ENCODE measurements at places on chromosomes 6 and 20.

DNA sequence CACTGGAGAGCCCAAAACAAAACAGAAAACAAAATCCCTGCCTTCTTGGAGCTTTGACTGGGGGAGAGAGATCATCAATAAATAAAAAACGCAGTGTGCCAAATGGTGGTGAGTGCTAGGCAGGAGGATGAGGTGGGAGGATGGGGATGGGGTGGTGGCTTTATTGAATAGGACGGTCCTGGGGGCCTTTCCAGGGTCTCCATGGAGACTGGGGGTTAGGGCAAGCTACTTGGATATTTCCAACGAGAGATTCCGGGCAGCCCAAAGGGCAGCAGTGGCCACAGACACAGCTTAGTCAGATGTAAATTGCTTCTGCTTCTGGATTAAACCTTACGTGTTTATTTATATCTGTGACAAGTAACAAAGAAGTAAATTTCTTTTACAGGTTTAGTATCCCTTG lies 700.1 kb downstream of the QKI start:
- DNase-seq = no peak

GRCh38 chr6:3894590-3895311 lies 45.6 kb downstream of the FAM50B start:
- DNase-seq = no peak

GRCh38 chr6:126701676-126702560 lies 362.0 kb downstream of the CENPW start:
- no peak for DNase-seq

- DNase-seq = no peak
These were observed 15.8 kb upstream of the FBXO9 start for GRCh38 chr6:53049415-53049814.

GRCh38 chr20:10531848-10532247 lies 96.7 kb downstream of the SLX4IP start:
- no peak for DNase-seq

DNA sequence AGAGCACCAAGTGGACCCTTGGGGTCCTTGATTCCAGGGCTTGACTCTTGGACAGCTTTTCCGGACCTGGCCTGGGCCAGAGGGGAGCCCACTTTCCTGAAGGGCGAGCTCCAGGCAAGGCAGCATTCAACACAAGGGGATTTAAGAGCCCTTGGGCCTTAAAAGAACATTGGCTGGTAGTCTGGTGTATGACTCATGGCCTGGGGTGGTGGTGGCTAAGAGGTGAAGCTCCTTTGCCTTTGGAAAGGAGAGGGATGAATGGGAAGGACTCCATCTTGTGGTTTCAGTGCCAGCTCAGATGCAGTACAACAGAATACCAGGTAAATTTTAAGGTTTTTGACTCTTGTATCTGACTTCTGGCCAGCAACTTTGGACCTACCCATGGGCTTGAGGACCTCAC lies 760.7 kb downstream of the GRIK2 start:
- DNase-seq = no peak

DNA sequence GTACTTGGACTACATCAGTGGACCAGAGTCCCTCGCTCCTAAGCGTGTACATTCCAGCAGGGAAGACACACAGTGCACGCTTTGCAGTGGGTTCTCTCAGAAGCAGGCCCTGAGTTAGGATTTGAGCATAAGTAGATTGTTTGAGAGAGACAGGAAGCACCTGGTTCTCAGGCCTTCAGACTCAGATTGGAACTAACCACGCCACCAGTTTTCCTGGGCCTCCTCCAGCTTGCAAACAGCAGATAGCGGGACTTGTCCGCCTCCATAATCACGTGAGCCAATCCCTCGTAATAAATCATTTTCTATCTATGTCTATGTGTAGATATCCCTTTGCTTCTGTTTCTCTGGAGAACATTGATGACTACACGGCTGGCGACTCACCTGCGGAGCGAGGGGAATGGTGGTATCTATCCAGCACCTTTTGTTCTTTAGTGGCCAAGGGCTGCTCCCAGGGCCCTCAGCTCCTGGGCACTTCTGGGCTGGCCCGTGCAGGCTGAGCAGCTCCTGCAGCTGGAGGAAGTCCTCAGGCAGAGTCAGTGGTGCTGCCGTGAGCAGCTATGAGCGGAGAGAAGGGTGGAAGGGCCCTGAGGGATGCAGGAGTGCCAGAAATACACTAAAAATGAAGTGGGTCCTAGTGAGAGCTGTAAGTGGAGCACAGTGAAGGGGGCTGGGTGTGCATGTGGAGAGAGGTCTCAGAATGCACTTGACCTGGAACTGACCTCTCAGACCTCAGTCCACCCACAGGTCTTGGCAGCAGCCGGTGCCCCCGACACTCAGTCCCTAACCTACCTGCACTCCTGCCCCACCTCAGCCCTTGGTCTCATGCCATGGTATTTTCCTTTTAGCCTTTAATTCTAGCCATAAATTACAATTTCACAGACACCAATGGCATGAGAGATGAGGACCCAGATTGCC lies 76.9 kb downstream of the STK35 start:
- DNase-seq = no peak

DNA sequence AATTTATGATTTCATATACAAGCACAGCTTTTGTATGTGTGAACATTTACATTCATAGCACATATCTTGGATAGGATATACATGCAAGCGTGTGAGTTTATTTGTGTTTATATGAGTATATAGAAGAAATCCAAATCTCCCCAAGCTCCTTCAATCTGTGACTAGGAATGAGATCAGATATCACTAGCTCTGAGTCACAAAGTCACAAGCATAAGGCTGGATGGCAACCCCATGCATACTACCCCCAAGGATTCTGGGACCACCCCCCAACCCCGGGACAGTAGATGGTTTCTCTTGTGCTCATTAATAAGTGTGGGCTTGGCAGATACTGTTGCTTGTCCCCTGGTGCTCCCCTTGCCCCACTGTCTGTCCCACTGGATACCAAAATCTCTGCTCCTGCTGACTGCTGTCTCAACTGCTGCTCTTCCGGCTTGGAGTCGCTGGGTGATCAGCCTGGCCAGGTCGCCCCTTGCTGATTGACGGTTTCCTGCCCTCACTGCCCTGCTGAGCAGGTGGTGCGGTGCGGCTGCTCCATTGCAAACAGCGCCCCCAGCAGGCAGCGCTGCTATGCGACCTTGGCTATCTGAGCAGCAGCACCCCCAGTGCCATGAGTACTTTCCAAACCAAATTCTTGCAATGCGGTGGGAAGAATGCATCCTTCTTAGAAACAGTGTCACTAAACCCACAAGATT lies 279.4 kb downstream of the CD83 start:
- no peak for DNase-seq

DNA sequence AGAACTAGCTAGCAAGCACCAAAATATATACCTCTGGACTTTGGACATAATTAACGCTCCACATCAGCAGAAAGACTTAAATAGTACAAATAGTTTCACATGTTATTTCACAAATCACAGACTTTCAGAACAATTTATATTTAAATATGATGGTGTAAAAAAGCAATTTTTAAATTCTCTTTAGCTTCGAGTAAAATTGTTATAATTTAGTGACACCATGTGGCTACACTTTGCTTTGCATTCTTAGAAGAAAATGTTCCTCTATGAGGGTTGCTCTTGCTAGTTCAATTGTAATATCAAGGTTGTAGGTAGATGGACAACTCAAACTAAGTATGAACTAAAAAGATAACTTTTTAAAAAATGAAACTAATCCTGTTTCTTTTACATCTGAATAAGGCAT lies 69.0 kb downstream of the BTBD9 start:
- DNase-seq = no peak

DNA sequence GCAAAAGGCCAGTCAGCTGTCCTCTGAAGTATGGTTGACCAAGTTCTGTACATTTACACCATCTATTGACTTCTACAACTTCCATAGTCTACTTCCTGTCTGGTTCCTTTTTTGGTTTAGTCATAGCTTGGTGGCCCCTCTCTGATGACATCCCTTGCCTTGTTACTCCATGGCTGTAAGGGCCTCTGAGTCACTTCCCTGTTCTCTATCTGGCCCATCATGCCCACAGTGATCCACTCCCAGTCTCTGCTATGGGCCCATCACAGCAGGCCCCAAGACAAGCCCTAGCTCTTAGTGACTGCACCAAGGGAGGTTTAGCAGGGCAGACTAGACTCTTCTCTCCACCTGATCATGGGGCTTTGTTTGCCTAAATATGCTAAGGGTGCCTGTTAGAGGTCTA lies 441.6 kb downstream of the HACE1 start:
- no peak for DNase-seq

DNA sequence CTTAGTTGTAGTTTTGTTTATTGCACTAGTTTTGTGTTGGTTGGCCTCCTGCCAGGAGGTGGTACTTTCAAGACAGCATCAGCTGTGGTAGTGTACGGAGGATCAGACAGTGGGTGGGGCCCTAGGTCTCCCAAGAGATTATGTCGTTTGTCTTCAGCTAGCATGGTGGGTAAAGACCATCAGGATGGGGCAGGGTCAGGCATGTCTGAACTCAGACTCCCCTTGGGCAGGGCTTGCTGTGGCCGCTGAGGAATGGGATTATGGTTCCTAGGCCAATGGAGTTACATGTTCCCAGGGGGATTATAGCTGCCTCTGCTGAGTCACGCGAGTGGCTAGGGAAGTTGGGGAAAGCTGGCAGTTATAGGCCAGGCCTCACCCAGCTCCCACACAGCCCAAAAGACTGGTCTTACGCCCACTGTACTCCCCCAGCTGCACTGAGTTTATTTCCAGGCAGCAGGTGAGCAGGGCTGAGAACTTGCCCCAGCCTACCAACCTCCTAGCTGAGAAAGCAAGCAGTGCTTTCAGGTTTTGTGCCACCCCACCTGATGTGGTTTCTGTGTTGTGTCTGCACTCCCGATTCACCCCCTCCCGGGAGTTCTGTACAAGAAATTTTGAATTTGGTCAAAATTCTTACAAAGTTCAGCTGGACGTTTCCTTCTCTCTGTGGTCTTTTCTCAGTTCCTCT lies 24.7 kb downstream of the ZSCAN31 start:
- no peak for DNase-seq

GRCh38 chr6:1390133-1390945 lies 963 bp downstream of the FOXF2 start:
- no peak for DNase-seq

GRCh38 chr6:138374230-138374629 lies 3.5 kb upstream of the SMIM28 start:
- DNase-seq = no peak

GRCh38 chr20:12327205-12327604 lies 409.5 kb downstream of the BTBD3 start:
- DNase-seq = no peak

- DNase-seq = no peak
These were observed 82.6 kb downstream of the DOK5 start for GRCh38 chr20:54557806-54558590.

- DNase-seq = no peak
These were observed at the start of gene RFX6 for GRCh38 chr6:116876635-116877611. Gene RFX6 (plus strand): TSS chr6:116877242. CDS start chr6:116877276, 34 bp downstream.

- no peak for DNase-seq
These were observed 13.1 kb downstream of the NUP43 start for GRCh38 chr6:149733089-149733720.

GRCh38 chr20:48186915-48187314 lies 401.6 kb upstream of the SULF2 start:
- DNase-seq = no peak
